ENCODE measurements at places on chromosomes 2 and 18.
A peak's percentile ranks its signal among the peaks of the same experiment; 100 is the strongest.

DNA sequence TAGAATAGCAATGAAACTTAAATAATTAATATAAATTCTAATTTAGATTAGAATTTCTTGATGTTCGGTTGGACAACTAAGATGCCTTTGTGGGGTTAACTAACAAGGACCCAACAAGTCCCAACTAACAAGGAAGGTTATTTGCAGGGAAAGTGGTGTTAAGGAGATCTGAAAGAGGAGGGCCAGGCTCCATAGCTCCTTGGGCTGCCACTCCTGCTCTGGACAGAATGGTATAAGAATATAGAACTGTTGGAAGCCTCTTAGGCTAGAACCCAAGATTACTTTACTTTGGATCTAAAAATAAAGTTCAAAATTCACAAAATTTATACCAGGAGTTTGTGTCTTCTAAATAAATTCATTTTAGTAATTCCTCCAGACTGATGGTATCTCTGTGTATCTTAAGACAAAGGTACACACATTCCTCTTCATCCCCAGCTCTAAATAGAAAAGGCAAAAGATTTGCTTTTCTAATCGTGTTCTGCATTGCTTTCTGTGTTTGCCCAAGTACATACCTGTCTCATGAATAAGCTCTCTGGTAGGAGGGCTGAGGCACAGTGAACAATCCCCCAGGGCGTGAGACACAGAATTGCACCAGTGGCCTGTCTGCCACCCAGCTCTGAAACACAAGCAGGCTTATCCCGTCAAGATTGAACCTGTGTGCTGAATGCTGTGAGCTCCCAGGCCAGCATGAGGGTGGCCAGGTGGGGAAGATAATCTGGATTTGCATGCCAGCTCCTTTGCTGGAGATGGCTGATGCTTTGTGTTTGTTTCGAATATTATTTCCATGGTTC lies 176.0 kb downstream of the ACKR3 start:
- no peak for DNase-seq

- DNase-seq = no peak
These were observed 14.3 kb downstream of the PPP3R1 start for GRCh38 chr2:68237976-68238580.

- no peak for DNase-seq
These were observed 72.1 kb upstream of the MYL1 start for GRCh38 chr2:210387074-210387473.

GRCh38 chr2:85017411-85018048 lies 46.6 kb downstream of the KCMF1 start:
- DNase-seq = peak; percentile 35

GRCh38 chr2:191980483-191980882 lies 133.6 kb upstream of the CAVIN2 start:
- DNase-seq = no peak

DNA sequence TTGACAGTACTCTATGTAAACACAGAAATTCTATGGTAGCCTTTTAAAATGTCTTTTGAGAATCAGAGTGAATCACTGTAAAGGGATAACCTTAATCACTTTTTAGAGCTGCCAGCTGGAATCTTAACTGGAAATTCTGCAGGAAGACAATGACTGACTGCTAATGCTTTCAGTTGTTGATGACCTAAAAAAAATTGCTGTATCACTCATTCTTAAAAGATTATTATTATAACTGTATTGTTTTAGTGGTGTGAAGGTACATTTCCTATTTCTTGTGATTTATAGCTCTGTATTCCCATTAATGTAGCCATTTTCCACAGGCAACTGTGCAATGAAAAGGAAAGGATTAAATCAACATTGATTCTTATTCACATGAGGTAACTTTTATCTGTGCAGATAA lies 260.5 kb downstream of the CALCRL start:
- no peak for DNase-seq

- DNase-seq = no peak
These were observed 661.3 kb upstream of the CNTNAP5 start for GRCh38 chr2:123363826-123364225.

DNA sequence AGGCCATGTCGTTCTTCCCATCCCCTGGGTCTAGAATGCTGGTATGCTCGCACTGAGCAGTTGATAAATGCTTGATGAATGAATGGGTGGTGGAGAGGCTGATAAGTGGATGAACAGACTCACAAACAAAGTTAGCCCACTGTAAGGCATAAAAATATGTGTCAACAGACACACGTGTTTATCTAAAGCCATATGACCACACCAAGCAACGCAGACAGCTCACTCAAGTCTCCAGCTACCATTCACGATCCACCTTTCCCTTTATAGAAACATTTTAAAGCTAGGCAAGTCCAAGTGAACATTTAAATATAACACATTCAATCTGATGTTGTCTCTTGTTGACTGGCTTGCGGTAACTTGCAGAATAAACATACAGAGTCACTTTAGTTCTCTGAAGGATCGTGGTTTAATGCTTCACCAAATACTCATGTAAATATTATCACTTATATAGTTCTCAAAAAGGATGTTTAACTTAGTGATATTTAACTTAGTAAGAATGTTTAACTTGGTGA lies 105.5 kb downstream of the NOL10 start:
- DNase-seq = no peak

- no peak for DNase-seq
These were observed 571.3 kb upstream of the LRRTM4 start for GRCh38 chr2:78093436-78093835.

GRCh38 chr18:24273596-24273995 lies 124.0 kb downstream of the OSBPL1A start:
- DNase-seq = no peak

- DNase-seq = no peak
These were observed 209.9 kb downstream of the LNPK start for GRCh38 chr2:175792199-175792598.

GRCh38 chr2:71070294-71071093 lies 2.0 kb downstream of the NAGK start:
- DNase-seq = no peak

DNA sequence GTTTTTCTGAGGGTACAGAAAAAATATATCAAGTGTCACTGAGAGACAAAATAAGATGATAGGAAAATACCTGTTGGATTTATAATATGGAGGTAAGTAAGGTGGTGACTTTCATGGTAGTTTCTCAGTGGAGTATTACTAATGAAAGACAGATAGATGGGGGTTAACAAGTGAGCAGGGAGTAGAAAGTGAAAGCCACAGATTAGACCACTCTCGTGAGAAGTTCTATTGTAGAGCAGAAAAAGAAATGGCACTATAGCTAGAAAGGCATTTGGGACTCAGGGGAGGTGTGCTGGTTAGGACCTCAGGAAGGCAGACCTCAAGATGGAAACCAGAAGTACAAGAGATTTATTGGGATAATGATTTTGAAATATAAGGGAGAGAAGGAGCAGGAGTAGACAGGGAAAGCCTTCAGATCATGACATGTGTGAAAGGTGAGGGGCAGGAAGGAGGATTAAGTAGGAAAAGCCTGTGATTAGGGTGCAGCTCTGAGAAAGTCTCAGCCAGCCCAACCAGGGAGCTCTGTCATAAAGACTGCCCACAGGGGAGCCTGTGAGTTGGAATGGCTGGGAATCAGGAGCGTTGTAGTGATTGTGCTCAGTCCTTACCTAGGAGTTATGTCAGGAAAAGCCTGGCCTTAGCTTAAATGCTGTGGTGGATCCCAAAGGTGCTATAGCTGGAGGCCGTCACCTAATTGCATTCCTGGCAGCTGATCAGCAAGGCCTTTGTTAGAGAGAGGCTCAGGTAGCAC lies 198.1 kb downstream of the IKZF2 start:
- DNase-seq = no peak

GRCh38 chr2:52289741-52290140 lies 1257.8 kb upstream of the NRXN1 start:
- DNase-seq = no peak

GRCh38 chr18:80067897-80068296 lies 33.7 kb downstream of the RBFA start:
- no peak for DNase-seq

DNA sequence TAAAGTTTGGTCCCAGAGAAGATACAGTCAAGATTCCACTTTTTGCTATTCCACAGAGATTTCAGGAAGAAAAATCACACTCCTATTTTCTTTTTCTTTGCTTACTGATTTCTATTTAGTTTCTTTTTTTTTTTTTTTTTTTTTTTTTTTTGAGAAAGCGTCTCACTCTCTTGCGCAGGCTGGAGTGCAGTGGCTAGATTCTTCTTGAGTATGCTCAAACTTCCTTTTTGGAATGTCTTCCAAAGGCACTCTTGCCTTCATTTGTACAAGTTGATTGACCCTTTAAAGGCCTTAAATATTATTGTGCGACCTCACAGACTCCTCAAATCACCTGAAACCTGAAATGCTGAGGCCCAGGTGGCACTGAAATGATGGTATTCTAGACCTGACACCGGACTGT lies 9.6 kb downstream of the SCN1A start:
- DNase-seq = no peak

DNA sequence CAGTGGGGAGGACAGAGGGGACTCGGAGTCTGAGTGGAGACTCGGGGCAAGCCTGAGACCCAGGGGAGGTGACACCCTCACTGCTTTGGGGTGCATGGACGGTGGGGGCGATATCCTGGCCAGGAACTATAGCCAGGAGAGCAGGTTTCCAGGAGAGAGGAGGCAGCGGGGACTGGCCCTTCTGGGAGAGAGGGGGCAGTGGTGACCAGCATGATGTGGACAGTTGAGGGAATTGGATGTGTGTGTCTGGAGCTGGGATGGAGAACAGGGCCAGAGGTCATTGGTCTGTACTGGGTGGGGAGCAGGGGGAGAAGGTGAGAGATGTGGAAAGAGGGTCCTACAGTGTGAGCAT lies 63.6 kb downstream of the ACKR3 start:
- no peak for DNase-seq

- DNase-seq = no peak
These were observed 396.6 kb downstream of the EIPR1 start for GRCh38 chr2:2981000-2981399.

GRCh38 chr2:241981076-241981700 lies 111.7 kb downstream of the RTP5 start:
- DNase-seq = no peak

Measured in CD4-positive, alpha-beta T cell treated with Interleukin-4 for 4 hours (primary cell).